ENCODE measurements at places on chromosomes 2 and 18.

DNA sequence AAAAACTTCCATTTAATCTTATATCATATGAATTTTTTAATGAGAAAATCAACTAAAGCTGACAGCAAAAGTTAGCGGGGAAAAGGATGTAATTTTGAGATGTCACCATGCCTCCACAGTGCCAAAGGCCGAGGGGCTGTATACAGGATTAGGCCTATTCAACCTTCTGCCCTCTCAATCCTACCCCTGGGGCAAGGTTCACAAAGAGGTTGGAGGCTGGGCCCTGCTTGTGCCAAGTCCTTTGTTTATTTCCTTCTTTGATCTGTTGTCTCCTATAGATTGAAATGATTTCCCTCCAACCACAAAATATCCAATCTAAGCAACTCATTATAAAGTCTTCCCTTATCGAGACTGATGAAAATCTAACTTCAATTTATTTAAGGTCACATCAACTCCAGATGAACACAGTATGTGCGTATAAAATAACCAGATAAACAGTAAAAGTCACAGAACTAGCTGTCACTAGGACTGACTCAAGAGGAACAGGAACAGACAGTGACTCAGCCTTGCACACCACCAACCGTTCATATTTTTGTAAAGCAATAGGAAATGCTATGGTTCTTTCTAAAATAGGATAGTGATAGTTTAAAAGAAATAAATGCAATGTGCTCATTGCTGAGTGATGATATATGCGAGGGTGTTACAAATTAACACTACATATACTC, 95.8 kb downstream of the SLC25A12 start:
- no peak for DNase-seq

DNA sequence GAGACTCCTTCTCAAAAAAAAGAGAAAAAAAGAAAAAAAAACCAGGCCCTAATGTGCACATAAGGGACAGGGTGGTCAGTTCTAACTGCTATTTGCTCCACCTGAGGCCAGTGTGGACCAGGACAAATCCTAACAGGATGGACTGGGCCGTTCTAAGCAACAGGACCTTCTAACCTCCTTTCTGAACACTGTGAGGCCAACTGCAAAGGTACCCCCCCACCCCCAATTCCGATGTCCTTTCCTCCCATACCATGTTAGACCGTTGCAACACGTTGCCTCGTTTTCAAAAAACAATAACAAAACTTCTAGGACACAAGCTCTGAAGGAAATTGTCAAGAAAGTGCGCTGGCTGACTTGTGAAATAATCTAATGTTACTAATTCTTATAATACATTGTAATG, 1.2 kb downstream of the THAP4 start:
- DNase-seq, result no peak

DNA sequence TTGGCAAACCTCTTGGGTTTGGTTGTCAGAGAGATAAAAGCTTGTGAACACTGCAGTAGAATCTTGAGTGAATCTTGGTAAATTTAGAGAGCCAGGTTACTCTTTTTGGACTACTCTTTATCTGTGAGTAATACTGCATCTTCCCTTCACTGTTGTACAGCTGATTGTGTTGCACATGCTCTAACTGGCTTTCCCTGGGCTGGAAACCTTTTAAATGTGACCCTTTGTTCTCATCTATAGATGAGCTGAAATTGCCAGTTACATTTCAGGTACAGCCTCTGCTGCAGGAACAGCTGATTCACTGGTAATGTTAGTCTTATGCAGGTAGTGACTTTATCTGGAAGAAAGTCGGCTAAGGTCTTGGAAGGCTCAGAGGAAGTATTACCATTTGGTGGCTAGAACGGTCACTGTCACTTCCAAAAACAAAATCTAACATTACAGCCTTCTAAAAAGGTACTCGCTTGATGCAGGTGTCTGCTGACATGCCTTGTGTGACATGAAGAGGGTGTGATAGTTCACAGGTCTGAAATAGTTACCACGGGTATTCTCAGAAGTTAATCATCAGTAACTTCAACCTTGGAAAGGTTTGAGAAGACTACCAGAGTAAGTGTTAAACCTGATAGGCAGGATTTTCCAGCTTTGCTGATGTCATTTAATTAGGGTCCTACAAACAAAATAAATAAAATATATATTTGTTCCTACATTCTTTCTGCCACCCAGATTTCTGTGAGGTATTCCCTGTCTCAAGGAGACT, 851.1 kb downstream of the SLC4A3 start:
- no peak for DNase-seq

DNA sequence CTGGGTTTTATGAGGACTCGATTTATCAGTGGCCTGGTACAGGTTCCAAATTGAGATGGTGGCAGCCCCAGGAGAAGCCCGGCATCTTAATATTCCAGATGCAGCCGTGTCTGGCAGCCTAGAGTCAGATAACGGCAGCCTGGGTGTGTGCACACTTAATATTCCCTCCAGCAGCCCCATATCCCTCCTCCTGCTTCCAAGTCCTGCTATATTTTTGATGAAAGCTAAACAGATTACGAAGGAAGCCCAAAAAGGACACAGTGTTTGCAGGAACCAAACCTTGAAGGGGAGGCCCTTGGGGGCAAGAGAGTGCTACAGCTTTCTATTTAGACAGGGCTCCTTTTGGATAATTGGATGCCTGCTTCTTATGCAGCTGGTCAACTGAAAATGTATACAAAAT, 25.1 kb upstream of the ALK start:
- no peak for DNase-seq

GRCh38 chr2:15048000-15048399, 415.5 kb downstream of the LRATD1 start:
- DNase-seq, result no peak

DNA sequence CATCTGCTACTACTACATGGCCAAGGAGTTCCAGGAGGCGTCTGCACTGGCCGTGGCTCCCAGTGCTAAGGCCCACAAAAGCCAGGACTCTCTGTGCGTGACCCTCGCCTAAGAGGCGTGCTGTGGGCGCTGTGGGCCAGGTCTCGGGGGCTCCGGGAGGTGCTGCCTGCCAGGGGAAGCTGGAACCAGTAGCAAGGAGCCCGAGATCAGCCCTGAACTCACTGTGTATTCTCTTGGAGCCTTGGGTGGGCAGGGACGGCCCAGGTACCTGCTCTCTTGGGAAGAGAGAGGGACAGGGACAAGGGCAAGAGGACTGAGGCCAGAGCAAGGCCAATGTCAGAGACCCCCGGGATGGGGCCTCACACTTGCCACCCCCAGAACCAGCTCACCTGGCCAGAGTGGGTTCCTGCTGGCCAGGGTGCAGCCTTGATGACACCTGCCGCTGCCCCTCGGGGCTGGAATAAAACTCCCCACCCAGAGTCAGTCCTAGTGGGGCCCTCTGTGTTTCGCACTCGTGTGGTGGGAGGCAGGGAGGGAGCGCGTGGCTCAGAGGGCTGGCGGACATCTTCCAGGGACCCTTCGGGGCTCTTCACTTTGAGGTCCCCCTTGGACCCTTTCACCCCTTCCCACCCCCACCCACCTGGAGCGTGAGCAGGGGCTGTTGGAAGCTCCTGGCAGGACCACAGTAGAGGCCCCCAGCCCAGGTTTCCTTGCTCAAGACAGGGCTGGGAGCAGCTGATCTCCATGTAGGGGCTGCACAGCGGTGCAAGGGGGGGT, 5.7 kb downstream of the GPR35 start:
- DNase-seq, result no peak

- no peak for DNase-seq
Observed at GRCh38 chr2:157442636-157443035, 1.3 kb downstream of the CYTIP start.

- no peak for DNase-seq
Observed at GRCh38 chr2:67825476-67825875, 237.3 kb downstream of the C1D start.

Measured in GM10248 (cell line).